ENCODE measurements at places on chromosomes 7 and 10.

DNA sequence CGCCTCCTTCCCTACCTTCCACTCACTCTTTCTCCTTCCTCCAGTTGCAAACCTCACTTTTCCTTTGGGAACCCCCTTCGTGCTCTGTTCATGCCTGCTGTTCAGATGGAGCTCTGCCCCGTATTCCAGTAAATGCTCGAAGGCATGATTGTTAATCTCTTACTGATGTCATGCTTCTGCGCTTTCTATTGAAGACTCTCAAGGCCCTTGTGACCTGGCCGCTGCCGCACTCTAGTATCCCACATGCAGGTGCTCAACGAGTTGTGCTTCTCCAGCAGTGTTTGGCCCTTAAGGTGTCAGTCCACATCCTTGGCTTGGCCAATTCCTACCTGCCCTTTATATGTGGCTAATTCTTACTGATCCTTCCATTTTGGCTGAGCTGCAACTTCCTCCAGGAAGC is 158.6 kb downstream of the ADAM12 start:
- no peak for DNase-seq

- DNase-seq: no peak
Observed at GRCh38 chr10:104092749-104093148, 7.1 kb upstream of the COL17A1 start.

GRCh38 chr10:130161331-130161730 is 25.1 kb downstream of the GLRX3 start:
- DNase-seq: no peak

DNA sequence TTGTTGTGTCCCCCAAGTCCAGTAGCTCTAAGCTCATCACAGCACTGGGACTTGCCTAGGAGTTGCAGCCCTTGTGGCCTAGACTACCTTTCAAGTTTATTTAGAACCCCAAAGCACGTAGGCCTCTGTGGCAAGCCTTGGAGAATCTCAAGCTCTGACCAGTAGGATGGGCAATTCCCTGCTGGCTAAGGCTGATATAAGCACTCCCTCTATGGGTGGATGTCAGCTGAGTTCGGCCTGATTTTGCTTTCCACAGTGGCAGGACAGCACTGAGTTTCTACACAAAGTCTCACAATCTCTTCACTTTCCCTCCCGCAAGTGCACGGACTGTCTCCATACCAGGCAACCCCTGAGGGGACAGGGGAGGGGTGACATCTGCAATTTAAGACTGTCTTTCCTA is 886.4 kb upstream of the LRRN3 start:
- no peak for DNase-seq

DNA sequence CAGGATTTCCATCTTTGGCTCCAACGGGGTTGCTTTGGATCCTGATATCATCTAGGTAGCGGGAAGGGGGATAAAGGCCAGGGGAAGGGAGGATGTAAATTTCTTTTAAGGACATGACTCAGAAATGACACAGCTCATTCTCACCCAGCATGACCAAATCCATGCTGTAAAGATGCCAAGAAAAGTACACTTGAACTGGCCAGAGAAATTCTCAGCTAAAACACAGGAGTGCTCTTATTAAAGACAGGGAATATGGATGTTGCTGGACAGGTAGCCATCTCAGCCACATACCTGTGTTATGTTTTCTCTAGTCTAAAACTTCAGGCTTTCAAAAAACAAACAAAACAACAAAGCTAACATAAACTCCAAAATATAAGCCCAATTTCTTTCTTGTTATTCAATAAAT is 68.3 kb downstream of the NAMPT start:
- DNase-seq: no peak

DNA sequence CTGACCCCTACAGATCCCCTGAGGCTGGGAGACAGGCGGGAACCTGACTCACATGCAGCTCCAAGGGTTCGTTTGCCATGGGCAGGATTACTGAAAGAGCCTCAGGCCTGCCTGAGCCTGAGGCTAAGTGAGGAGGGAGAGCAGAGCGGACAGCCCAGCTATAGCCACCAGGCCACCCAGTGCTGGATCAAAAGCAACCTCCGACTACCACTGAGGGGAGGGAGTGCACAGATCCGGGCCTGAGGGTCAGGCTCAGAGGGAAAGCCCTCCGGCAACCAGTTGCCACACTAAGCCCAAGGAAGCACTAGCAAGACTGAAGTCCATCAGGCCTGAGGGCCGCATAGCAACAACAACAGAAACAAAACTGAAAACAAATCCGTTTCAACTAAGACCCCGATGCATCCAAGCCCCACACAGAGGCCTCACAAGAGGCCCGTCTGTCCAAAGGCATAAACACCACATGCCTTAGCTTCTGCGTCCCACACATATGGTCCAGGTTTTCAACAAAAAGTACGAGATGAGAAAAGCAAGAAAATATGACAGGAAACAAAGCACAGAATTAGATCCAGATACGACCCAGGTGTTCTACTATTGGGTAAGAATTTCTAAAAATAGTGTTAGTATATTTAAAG is 92.5 kb upstream of the VIPR2 start:
- DNase-seq: no peak

DNA sequence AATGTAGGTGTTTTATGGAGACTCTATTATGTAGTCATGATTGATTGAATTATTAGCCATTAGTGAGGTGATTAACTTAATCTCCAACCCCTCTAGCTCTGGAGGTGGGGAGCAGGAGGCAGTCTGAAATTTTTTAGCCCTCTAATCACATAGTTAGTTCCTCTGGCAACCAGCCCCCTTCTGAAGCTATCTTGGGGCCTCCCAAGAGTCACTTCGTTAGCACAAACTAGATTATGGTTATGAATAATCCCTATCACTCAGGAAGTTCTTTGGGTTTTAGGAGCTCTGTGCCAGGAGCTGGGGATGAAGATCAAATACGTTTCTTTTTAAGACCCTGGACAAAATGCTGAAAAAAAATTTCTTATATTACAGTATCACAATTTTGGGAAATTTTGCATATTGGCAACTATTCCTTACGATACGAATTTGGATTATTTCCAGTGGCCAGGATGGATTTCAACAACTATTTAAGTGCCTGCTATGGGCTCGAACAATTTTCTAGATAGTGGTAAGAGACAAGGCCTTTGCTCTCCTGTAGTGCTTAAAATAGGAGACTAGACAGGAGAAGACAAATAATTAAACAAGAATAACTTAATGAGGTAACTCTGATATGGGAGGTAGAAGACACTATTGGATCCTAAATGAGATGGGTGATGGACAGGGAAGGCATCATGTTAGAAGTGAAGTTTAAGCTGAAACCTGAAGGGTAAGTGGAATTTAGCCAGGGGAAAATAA is 52.9 kb downstream of the BTAF1 start:
- no peak for DNase-seq

GRCh38 chr10:6774406-6774805 is 194.3 kb upstream of the PRKCQ start:
- no peak for DNase-seq

- no peak for DNase-seq
Observed at GRCh38 chr10:102620138-102620590, 24.1 kb upstream of the TRIM8 start.

DNA sequence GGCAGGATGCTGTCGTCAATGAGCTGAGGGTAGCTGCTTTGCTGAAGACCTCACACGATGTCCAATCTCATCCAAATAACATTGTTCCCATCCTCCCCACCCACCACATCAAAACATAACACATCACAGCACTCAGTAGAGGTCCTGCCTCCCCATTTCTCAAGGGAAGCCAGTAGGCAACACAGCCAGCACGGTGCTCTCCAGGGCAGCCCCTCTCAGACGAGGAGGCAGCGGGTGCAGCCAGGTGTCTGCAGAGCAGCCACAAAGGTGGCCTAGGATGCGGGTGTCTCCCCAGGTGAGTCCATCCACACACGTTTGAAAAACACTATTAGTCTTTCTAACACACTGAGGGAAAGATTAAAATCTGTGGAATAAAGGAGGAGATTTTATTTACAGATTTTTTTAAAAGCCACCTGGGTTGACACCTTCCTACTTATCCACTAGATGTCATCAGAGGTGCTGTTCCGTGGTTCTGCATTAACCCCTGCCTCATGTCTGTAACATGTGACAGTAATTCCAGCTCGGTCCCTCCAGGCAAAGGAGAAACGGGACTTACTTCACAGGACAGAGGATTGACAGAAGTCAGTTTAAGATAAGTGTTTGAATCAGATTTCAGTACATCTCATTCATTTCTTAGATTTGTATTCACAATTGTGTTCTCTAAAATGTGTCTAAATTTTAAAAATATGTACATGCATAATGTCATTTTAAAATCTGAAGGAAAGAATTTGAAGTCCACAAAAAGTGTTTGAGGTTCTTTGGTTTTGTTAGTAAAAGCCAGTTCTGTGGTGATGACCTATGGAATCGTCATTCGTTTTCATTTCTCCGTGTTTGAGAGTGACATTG is 68.0 kb downstream of the LANCL2 start:
- DNase-seq: no peak

DNA sequence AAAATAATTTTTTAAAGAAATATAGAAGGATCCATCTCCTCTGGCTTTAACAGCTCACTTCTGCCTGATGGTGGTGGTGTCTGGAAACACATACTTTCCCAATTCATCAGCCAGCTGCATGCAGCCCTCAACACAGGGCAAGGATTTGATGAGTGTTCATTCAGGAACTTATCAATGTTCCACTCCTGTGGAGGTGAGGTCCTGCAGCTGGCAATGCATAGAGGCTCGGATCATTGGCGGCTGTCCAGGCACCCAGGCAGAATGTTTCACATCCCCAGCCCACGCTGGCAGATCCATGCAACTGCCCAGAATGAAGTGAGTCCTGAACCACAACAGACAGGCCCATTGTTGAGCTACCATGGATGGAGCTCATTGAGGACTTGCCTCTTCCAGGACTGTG is 55.2 kb upstream of the KCNMA1 start:
- DNase-seq: no peak
